Amygdala (tissue), 56 donors: ENCODE measurements at places on chromosomes 1 and 21.

- DNase-seq = no peak
These were observed 220.7 kb upstream of the HOOK1 start for GRCh38 chr1:59593798-59594790.

DNA sequence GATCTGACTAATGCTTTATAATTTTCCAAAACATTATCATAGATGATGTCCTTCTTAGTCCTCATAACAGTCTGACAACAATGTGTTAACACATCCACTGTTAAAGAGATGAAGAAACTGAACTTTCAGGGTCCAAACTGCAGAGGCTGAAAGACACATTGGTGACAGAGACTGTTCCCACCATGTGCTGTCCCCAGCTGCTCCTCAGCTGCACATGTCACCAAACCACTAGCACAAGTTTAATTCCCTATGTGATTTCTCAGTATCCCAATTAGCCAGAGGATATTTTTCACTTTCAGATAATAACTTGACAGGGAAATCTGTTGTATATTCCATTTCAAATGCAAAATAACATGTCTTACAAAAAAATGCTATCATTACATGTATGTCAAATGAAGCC, 24.6 kb downstream of the LAMC2 start:
- DNase-seq = no peak

DNA sequence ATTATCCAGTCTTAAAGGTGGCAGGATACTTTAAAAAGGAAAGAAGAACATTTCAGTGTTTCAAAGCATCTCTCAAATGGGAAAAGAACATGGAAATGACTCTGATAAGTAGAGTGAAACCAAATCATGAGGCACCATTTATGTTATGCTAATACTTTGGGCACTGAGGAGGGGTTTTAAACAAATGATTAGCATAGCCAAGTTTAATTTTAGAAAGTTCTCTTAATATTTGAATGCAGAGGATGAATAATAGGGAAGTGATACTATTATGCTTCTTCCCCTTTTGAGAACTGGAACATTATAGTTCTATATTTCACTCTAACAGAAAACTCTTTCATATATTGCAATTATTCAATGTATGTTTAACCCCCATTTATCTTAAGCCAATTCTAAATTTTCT, 1181.9 kb upstream of the PRMT6 start:
- no peak for DNase-seq

- DNase-seq = no peak
These were observed 782 bp downstream of the PCAT6 start for GRCh38 chr1:202811296-202812175.

DNA sequence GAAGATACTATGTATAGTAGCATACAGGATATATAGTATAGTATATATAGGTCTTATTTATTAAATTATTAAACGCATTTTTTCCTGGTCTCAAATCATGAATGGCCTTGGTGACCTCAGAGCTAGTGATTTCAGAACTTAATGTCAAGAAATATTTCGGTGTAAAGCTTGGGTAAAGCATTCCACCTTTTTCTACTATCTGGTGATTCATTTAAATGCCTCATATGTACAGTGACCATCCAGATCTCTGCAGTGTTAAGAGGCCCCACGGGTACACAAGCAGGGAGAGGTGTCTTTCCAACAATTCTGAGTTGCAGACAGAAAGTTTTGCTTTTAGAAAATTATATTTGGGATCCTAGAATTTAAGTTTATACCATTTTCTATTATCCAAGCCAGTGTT, 626.5 kb downstream of the PTPRC start:
- DNase-seq = no peak

- DNase-seq = no peak
These were observed 17.3 kb upstream of the FMN2 start for GRCh38 chr1:240074422-240074821.

GRCh38 chr1:212037900-212038299, 2.4 kb downstream of the DTL start:
- DNase-seq = no peak
